NCI-H2171 (cell line): ENCODE measurements at places on chromosomes 2 and 18.

DNA sequence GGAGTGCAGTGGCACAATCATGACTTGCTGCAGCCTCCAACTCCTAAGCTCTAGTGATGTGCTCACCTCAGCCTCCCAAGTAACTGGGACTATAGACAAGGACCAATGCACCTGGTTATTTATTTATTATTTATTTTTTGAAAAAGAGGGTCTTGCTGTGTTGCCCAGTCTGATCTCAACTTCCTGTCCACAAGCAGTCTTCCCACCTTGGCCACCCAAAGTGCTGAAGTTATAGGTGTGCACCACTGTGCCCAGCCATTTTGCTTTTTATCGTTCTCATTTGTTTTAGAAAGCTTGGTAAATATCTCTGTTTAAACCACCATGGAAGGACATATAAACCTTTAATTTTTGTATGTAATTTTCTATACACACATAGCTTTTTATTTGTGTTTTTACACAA lies 74.2 kb downstream of the SMCHD1 start:
- no peak for DNase-seq

- peak; percentile 47 for DNase-seq
Observed at GRCh38 chr2:174846941-174847938, 83.0 kb upstream of the CHRNA1 start.

DNA sequence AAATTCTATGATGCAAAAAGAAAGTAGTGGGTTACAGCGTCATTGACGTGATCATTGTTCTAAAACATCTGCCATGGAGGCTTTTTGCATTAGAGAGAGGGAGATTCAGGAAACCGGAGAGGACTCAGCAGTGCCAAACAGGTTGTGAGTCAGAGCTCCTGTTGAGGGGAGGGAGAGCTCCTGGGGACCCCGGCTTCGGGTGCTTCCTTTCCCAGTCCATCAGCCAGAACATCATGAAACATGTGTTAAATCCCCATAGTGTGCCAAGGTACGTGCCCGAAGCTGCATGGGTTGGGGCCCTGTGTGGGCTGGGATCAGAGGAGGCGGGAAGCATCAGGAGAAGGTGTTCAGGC lies 791 bp upstream of the CYRIA start:
- DNase-seq: no peak

DNA sequence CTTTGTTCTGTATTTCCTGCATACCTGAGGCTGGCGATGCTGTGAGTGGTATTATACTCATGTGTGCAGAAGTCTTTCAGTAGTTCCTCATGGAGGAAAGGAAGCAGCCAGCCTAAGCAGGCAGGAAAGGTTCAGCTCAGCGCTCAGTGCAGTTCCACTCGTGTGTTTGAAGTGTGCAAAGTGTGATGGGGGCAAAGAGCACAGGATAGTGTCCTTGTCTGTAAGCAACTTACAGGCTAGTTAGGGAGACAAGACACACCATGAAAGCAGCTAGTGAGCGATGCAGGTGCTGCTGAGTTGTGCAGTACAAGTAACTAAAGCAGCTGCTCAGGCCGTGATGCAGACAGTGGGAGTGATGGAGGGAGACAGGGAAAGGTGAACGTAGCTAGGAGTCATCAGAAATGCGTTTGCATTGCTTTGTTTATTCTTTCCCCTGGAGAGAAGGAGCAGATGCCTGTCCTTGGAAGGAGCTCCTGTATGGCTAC lies 146.2 kb downstream of the LDLRAD4 start:
- DNase-seq: no peak

DNA sequence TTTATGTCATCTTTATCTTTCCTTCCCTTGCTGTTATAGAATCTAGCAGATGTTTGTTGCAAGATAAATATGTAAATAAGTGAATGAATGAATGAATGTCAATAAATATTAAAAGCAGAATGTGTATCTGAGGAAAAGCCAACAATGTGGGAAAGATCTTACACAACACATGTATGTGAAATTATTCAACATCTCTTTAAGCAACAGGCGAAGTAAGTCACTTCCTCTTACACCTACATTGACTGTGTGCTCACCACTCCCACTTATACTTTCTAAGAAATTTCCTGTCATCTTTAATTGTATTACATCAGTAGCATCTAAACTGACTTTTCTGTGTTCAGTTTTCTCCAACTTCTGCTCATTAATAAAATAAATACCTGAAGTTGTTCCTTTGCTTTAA lies 43.0 kb downstream of the RAD51AP2 start:
- no peak for DNase-seq

DNA sequence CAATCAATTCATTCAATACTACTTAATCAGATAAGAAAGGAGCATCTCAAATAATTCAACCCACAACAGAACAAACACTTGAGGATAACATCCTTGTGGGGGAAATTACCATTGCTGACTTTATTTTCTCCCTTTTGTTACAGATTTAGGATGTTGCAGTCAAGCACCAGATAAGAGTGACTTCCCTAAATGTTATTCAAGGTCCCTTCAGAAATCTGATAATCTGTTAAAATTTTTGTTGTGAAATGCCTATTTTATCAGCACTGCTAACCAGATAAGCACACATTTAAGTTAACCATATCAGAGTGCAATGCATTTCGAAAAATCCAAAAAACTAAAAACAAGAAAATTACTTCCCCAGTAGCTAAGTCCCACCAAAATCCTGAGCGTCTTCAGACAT lies 33.5 kb downstream of the SUMO1 start:
- DNase-seq: no peak

DNA sequence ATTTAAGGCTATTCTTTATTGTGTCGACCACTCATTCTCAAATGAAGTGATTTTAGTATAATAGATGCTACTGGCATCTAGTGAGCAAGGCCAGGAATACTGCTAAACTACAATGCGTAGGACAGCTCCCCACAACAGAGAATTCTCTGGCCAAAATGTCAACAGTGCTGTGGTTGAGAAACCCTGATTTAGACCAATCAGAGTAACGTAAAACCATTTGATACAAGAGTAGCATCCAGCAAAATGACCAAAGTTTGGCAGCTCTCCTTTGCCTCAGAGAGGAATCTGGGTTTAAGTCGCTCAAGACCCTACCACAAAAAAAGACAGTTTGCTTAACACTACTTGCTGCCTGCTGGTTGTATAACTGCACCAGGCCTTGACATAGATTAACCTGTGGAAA lies 37.0 kb upstream of the TTN start:
- no peak for DNase-seq

GRCh38 chr2:172135446-172135845 lies 32.7 kb upstream of the DLX2 start:
- DNase-seq: no peak

- DNase-seq: no peak
Observed at GRCh38 chr2:63539416-63540162, 48.7 kb downstream of the WDPCP start.

DNA sequence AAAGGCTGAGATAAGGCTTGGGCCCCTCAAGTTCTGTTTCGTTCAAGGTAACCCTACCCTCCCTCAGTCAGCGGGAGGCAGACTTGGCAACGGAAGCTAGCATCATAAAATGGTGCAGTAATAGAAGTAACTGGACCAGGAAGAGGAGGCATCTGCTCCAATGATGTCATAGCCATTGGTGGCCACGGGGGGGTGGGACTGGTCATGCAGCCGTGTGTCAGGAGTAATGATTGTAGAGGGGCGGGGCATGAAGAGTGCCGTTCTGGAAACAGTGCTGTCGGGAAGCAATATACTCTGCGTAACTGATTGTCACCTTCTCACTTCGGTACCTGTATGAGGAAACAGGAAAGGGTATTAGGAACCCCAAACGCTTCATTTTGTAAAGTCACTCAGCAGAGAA lies 6.9 kb upstream of the POLR2D start:
- DNase-seq: no peak

GRCh38 chr2:42046819-42047487 lies 868 bp upstream of the PKDCC start:
- DNase-seq: peak; percentile 11

DNA sequence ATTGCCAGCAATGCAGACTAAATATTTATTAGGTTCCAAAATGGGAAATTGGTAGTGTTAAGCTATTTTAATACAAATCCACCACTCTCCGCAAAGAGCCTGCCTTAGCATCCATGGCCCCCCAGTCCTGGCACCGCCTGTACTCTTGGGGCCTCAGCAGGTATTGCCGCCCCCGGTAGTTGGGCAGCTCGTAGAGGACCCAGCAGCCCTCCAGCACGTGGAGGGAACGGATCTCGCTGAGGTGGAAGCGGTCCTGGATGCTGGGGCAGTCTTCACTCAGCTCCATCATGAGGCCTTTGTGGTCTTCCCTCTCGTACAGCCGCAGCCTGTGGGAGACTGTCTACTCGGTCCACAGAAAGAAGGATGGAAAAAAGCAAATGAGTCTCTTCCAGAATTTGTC lies 1.5 kb downstream of the CRYGC start:
- DNase-seq: no peak
